ENCODE measurements at places on chromosomes 3 and 15. TPM values are rescaled to one million over a fixed set of nuclear protein-coding genes. Genes with fewer than 3 reads are reported as not detected.

DNA sequence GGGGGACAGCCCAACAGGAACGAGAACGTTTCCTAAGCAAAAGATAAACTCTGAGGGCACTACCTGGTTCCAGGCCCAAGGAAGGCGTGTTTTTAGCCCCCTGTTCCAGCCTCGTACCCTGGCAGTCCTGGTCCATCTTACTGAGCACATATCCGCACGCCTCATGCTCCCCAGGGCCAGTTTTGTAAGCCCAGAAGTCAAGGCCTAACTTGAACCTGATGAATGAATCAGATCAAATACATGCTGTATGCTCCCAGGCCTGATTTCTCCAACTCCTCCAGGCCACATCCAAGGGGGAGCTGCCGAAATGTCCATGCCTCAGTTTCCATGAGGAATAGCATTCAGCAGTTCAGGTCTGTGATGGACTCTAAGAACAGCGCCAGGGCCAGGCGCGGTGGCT is 14.3 kb upstream of the DOCK3 start:
- peaks cover 5% of the 10 kb centered on the region for H3K27me3 ChIP-seq
- H3K4me1 ChIP-seq, result no peaks in the 10 kb centered on the region
- H3K27ac ChIP-seq, result no peak overlapping the region
- no peak for DNase-seq

TRPM1 gene
- total RNA-seq, result not detected

DNA sequence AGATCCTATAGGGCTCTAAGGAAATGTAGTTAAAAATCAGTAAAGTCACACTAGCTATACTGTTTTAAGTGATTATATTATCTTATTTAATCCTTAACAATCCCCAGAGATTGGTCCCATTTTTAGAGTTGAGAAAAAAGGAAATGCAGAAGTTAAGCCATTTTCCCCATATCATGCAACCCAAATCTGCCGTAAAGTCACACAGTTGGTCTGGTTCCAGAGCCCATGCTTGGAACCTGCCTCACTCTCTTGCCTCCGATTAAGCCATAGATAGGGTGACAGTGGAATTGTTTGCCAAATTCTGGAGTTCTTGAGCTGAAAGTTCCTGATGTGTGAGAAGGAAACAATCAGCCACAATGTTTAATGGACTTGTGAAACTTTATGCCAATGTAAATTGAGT is 2.3 kb upstream of the P2RY13 start:
- H3K36me3 ChIP-seq, result no peaks in the 10 kb centered on the region
- H3K4me3 ChIP-seq, result no peak overlapping the region
- no peaks in the 10 kb centered on the region for H3K4me1 ChIP-seq
- no peaks in the 10 kb centered on the region for H3K27me3 ChIP-seq
- no peak overlapping the region for H3K27ac ChIP-seq

COMMD2 gene
- 55.7 TPM for total RNA-seq

IFT57 gene
- 95.7 TPM for total RNA-seq

DNA sequence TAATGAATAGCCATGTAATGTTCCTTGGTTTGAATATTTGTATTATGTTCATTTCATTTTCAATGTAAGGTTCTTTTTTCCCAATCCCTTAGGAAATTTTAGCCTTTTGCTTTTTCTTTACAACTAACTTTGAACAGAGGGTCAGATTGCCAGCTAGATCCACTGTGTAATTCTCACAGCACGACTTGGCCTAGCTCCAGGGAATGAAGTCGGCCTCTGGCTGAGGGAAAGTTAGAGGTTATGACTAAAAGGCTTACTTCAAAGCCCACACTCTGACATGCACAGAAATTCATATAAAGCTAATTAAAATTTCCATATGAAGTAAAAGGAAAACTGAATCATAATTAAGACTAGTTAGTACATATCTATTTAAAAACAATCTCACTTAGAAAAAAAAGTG is 38.7 kb downstream of the ROBO1 start:
- DNase-seq, result no peak
- no peak overlapping the region for H3K4me3 ChIP-seq
- no peaks in the 10 kb centered on the region for H3K27me3 ChIP-seq

DNA sequence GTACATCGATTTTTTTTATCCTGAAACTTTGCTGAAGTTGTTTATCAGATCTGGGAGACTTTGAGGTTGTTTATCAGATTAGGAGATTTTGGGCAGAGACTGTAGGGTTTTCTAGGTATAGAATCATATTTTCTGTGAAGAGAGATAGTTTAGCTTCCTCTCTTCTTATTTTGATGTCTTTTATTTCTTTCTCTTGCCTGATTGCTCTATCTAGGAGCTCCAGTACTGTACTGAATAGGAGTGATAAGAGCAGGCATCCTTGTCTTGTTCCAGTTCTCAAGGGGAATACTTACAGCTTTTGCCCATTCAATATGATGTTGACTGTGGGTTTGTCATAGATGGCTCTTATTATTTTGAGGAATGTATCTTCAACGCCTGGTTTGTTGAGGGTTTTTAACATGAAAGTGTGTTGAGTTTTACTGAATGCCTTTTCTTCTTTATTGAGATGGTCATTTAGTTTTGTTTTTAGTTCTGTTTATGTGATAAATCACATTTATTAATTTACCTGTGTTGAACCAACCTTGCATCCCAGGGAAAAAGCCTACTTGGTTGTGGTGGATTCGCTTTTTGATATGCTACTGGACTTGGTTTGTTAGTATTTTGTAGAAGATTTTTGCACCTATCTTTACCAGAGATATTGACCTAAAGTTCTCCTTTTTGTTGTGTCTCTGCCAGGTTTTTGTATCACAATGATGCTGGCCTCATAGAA is 14.9 kb upstream of the DNAAF4 start:
- H3K27me3 ChIP-seq, result no peaks in the 10 kb centered on the region
- H3K4me1 ChIP-seq, result no peaks in the 10 kb centered on the region
- H3K4me3 ChIP-seq, result no peak overlapping the region
- no peak for DNase-seq
- no peak overlapping the region for H3K27ac ChIP-seq

DNA sequence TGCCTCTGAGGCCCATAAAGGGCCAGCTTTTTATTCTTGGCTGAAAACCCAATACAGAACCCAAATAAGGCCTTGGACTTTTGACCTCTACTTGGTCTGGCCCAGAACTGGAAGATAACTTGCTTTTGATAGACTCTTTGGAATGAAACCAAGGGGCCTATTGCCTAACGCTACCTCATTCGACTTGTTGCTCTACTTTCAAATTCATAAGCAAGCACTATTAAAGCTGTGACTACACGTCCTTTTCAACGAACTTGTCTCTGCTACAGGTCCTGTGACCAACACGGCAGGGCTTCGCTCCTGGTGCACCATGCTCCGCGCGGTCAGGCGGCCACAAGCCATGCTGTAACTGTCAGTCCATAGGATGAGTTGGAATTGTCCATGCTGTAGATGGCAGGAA is 385.4 kb downstream of the MFSD1 start:
- H3K27ac ChIP-seq, result no peak overlapping the region
- H3K4me1 ChIP-seq, result peaks cover 23% of the 10 kb centered on the region
- peaks cover 25% of the 10 kb centered on the region for H3K27me3 ChIP-seq
- no peak overlapping the region for H3K4me3 ChIP-seq
- no peak for DNase-seq

DNA sequence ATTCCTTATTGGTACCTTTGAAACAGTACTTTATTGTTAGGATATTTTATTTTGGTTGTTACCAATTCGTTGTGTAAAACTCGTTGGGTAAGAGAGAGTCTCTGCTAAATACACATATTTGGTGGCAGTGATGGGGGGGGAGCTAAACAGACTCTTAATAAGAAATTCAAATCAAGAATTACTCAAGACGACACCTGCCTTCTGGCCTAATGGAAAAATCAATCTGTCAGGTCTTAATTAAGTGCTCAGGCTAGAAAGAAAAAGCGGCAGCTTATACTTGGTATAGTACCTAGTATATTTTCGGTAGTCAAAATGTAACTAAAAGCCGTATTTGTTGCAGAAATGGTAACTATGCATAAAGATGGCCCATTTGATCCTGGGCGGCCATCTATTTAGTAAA is 18.2 kb downstream of the FOXP1 start:
- DNase-seq, result no peak
- no peak overlapping the region for H3K27ac ChIP-seq
- no peaks in the 10 kb centered on the region for H3K27me3 ChIP-seq
- H3K4me3 ChIP-seq, result no peak overlapping the region
- peaks cover 9% of the 10 kb centered on the region for H3K4me1 ChIP-seq

- H3K4me1 ChIP-seq, result peaks cover 54% of the 10 kb centered on the region
- peak overlapping the region; percentile 93 for H3K27ac ChIP-seq
- DNase-seq, result peak; percentile 72
These were observed 2.0 kb downstream of the FOXP1 start for GRCh38 chr3:71581457-71582035.

GRCh38 chr3:143693506-143693905 is 154.8 kb downstream of the SLC9A9 start:
- H3K27me3 ChIP-seq, result no peaks in the 10 kb centered on the region
- DNase-seq, result no peak
- H3K4me3 ChIP-seq, result no peak overlapping the region
- H3K4me1 ChIP-seq, result no peaks in the 10 kb centered on the region
- H3K36me3 ChIP-seq, result no peaks in the 10 kb centered on the region

PRTG gene
- total RNA-seq, result 14.3 TPM

DNA sequence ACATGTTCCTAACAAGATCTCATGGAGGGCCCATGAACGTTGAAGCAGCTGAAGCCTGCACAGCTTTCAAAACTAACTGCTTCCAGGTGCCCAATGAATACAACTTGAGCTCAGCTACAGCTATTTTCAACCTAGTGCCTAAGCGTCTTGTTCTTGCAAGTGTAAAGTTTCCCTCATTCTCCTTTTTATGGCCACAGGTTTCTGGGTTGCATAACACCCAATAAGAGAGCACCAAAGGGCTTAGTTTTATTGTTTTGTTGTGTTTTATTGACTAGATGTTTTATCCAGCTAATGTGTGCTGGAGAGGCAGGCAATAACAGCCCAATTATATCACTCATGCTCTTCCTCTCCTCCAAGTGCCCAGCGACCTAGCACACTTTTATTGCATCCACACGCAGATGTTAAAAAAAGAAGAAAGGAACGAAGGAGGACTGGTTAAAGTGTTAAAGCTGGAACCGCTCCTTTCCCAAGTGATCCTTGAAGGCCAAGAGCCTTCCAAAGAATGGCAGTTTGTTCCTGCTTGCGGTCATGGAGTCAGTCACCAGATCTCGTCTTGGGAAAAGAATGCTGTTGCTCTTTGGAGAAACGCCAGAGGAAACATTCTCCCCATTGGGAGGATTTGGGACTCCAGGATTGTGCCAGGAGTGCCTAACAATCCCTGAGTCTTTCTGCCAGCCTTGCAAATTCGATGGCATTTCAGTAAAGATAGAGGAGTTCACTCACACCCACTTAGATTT is 156.9 kb downstream of the MEX3B start:
- no peaks in the 10 kb centered on the region for H3K36me3 ChIP-seq
- H3K4me3 ChIP-seq, result no peak overlapping the region
- H3K27ac ChIP-seq, result no peak overlapping the region
- DNase-seq, result no peak
- H3K27me3 ChIP-seq, result no peaks in the 10 kb centered on the region

CLPX gene
- 52.1 TPM for total RNA-seq

ZNF80 gene
- not detected for total RNA-seq

THRB gene
- total RNA-seq, result 27.3 TPM

DNA sequence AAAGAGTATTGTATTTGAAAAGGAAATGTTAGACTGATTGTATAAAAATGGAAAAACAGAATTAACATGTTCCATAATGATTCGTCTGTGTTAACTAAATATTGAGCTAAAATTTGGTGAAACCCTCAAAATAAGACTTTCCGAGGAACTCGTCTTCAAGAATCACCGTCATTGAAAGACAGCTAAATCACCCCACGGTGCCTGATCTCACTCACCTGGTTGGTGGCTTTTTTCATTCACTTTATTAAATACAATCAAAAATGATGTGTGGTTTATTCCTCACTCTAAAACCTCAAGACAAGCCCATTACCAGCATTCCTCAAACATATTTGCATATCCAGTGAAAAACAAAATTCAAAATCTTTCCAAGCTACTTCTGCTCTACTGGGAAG is 153.9 kb downstream of the FOXP1 start:
- peaks cover 45% of the 10 kb centered on the region for H3K4me1 ChIP-seq
- DNase-seq, result no peak
- peak overlapping the region; percentile 84 for H3K27ac ChIP-seq

DNA sequence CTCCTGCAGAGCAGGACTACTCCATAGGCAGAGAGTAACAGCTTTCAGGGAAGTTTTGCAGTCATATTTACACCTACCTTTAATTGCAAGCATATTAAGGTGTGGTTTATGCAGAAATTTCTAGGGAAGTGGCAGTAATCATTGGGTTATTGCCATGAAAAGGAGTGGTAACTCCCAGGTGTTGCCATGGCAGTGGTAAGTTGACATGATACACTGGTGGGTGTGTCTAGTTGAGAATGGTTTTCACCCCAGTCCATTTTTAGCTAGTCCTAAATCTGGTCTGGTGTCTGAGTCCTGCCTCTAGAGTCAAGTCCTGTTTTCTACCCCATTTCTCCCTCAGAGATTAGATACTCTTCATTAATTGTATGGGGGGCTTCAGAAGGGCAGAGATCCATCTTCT is 128.4 kb upstream of the GMNC start:
- H3K4me3 ChIP-seq, result no peak overlapping the region
- no peaks in the 10 kb centered on the region for H3K27me3 ChIP-seq
- no peaks in the 10 kb centered on the region for H3K4me1 ChIP-seq
- no peak for DNase-seq
- H3K27ac ChIP-seq, result no peak overlapping the region

NR1I2 gene
- 1.4 TPM for total RNA-seq

GRCh38 chr3:154182975-154183374 is 61.8 kb downstream of the ARHGEF26 start:
- H3K27me3 ChIP-seq, result no peaks in the 10 kb centered on the region
- H3K4me1 ChIP-seq, result peaks cover 21% of the 10 kb centered on the region
- DNase-seq, result no peak

DNA sequence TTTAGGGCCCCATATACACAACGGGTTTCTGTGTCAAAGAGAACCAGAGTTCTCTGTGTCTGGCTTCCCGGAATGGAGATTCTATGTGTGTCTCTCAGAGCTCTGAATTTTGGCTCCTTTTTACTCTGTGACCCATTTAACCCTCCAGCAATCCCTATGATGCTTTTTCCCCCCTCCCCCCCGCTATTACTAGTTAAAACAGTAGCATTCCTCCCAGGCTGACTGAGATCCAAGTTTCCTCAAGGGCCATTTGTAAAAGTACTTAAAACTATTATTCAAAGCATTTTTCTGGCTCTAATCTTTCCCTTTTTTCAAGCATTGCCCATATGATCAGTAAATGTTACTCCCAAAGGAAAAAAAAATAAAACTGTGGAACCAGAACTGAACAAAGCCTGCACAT is 6.6 kb upstream of the STAC start:
- no peak overlapping the region for H3K27ac ChIP-seq
- no peak for DNase-seq
- no peaks in the 10 kb centered on the region for H3K4me1 ChIP-seq

GRCh38 chr3:30667280-30667651 is 60.9 kb downstream of the TGFBR2 start:
- H3K36me3 ChIP-seq, result peaks cover 34% of the 10 kb centered on the region
- DNase-seq, result no peak
- no peak overlapping the region for H3K4me3 ChIP-seq
- peaks cover under 1% of the 10 kb centered on the region for H3K27me3 ChIP-seq
- peaks cover 12% of the 10 kb centered on the region for H3K4me1 ChIP-seq

BRPF1 gene
- 22.6 TPM for total RNA-seq

GP9 gene
- total RNA-seq, result not detected

GOLGA8N gene
- total RNA-seq, result 3.9 TPM

Data from type B pancreatic cell (in vitro differentiated cells).